ENCODE measurements at places on chromosomes 4 and X.

GRCh38 chr4:28248269-28248668 lies 1387.6 kb downstream of the STIM2 start:
- no peaks in the 10 kb centered on the region for H3K4me1 ChIP-seq

GRCh38 chr4:148007314-148007760 lies 275.4 kb downstream of the ARHGAP10 start:
- H3K27ac ChIP-seq, result no peak overlapping the region
- no peak overlapping the region for H3K4me3 ChIP-seq
- no peak for DNase-seq

DNA sequence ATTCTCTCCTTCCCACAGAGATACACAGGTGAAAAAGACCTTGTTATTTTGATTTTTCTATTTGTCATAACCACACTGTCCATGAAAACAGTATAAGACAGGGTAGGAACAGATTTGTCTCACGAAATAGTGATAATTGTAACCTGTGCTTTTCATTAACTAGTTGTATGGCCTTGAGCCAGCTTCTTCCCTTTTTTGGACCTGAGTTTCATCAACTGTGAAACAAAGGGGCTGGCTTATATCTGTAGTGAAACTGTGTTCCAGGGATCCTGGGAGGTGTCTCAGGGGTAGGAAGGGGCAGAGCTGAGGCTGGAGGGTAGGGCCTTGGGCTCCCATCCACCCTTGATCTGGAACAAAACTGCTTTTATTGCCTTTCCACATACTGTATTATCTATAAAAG lies 50.9 kb downstream of the MED28 start:
- H3K27me3 ChIP-seq, result no peaks in the 10 kb centered on the region
- no peak overlapping the region for H3K27ac ChIP-seq
- H3K4me3 ChIP-seq, result no peak overlapping the region

GRCh38 chrX:153102418-153102817 lies 30.2 kb downstream of the PNMA6A start:
- no peaks in the 10 kb centered on the region for H3K4me1 ChIP-seq
- H3K27me3 ChIP-seq, result no peaks in the 10 kb centered on the region
- DNase-seq, result no peak

Measured in thyroid gland (tissue), 4 donors.